ENCODE measurements at places on chromosomes 1 and 21.

DNA sequence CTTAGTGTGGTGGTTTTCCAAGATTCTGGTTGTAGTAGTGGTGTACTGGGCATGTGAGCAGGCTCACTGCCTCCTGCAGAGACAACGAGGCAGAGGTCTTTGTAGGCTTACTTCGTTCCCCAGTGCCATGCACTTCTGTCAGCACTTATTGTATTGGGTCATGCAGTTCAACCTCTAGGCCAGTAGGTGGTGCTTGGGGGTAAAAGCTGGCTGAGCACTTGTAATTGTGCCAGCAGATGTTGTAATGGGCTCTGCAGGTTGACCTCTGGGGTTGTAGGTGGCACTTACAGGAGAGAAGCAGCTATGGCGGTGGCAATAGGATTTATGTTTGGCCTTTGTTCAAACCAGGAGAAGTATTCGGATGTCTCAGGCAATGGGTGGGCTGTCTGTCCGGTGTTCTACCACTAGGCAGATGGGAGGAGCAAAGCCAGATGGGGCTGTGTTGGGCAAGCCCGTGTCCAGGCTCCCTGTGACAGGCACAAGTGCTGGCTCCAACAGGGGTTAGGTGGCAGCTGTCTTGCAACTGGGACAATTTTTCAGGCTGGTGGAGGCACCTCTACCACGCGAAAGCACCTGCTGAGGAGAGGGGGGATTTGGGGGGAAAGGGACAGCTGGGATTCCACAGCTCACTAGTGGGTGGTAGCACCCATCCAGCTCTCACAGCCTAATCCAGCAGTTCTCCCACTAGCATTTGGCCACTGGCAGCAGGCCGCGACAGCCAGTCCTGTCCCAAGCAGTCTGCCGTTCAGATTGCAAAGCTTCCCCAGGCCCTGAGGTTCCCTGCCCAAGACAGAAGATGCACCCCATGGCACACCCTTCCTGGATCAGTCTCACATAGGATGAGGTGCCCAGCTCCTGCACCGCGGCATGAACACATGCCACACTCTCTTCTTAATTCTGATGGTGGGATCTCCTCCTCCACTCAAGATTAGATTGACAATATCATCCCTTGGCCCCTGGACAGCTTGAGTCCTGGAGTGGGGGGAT is 274.5 kb downstream of the CTH start:
- peak; percentile 63 for DNase-seq

DNA sequence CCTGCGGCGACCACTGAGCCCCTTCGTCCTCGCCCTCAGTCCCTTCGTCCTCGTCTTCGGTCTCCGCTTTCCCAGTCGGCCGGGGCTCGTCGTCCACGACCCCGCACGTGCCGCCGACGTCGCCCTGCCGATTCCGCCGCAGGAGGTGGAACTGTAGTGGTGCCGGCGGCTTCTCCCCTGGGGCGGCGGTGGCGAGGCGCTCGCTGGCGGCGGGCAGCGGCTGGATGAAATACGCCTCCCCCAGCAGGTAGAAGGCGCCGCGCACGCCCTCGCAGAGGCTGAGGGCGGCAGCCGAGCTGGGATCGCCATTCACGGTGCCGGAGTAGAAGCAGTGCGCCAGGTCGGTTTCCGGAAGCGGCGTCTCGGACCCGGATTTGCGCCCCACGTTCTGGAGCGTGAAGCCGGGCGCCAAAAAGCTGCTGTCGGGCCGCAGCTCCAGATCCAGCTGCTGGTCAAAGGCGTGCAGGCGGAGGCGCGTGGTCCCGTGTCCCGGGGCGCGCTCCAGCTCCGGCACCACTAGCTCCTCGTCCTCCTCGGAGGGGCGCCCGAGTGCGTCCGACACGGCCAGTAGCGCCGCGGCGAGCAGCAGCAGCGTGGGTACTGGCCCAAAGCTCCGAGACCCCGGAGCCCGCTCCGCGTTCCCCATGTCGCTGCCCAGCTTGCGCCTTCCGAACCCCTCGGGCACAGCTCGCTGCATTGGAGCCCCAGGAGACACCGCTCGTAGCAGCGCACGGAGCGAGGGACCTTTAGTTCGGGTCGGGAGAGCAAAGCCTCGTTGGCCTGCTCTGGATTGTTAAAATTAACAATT is 747 bp downstream of the ADAMTS1 start:
- peak; percentile 58 for DNase-seq

GRCh38 chr1:31626223-31627207 is 9.0 kb downstream of the HCRTR1 start:
- DNase-seq = no peak

GRCh38 chr1:94917251-94917650 is 9.7 kb downstream of the CNN3 start:
- DNase-seq = no peak

DNA sequence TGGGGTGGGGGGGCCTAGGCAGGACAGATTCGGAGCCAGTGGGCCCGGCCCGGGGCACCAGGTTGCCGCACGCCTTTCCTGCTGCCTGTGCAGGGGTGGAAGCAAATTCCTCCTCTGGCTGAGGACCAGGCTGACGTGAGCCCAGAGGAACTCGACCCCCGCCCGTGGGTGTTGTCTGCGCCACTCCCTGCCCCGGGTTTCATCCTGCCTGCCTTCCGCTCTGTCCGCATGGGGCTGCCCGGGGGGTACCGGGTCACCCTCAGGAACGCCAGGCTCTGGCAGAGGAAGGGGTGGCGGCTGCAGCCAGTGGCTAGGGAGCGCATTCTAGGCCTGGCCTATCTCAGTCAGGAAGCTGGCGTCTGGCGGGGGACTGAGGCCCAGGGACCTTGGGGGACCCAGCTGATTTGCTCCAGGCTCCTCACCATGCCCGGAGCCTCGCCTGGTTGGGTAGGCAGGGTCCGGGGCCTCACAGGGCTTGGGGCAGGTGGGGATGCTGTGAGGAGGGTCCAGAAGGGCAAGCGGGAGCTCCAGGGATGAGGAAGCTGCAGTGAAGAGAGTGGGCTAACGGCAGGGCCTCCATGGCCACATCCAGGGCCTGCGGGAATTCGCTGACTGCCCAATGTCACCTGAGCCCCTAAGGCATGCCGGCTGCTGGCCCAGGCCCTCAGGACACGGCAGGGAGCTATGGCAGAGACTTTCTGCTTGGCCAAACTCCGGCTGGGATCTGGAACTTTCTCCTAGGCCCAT is 2.4 kb upstream of the IBA57 start:
- DNase-seq = peak; percentile 60

DNA sequence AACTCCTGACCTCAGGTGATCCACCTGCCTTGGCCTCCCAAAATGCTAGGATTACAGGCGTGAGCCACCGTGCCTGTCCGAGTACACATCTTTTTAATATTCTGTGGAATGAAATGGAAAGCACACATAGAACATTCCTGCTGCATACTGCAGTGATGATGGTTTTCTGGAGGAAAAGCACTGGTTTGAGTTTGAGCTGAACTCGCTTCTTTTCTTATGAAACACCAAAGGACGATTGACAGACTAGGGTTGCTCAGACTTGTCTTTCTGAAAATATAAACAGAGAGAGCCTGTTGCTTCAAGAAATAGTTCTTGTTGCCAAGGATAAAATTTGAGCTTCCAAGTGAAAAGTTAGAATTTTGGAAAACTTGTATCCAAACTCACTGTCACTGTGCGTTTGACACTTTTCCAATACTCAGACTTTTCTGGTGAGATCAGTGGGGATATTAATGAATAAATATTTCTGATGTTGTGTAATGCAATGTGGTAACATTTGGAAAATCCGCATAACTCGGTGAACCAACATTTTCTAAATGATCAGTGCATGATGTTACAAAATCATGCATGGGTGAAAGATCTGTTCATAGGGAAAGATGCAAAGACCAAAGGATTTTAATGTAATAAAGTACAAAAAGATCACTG is 15.0 kb upstream of the ERMAP start:
- DNase-seq = no peak

- no peak for DNase-seq
These were observed 8.4 kb downstream of the MMACHC start for GRCh38 chr1:45508295-45509151.

DNA sequence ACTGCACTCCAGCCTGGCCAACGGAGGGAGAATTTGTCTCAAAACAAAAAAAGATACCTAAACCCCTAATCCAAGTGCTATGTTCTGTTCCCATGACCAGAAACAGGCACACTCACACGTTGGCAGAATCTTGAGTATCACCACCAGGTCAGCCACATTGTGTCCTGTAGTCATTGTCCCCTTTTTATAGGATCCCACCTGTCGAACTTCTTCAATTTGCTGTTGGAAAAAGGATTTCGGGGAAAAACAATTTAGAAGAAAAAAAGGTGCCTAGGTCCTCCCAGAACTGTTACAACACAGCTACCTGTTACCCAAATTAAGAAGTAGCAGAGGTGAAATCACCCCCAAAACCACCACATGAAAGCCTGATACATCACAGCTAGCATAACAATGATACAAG is 3.4 kb downstream of the ILF2 start:
- no peak for DNase-seq

GRCh38 chr1:220407191-220407590 is 120.7 kb upstream of the MARK1 start:
- no peak for DNase-seq

GRCh38 chr1:246827396-246827795 is 103.2 kb downstream of the SCCPDH start:
- no peak for DNase-seq

DNA sequence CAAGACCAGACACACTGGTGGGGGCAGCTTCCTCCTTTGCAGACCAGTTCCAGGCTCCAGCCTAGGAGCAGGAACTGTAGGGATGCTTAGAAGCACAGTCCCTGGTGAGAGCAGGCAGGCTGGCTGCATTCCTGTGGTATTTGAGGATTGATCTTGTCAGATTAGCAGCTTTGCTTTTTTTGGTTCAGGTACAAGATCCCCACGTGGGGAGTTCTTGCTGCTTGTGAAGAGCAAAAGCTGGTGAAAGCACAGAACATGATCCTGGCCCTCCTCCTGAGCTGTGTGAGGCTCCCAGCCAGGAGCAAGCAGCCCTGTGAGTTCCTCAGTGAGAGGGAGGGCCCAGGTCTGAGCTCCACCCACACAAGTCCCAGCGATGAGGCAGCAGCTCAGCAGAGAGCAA is 75.3 kb upstream of the ARTN start:
- DNase-seq = peak; percentile 97

DNA sequence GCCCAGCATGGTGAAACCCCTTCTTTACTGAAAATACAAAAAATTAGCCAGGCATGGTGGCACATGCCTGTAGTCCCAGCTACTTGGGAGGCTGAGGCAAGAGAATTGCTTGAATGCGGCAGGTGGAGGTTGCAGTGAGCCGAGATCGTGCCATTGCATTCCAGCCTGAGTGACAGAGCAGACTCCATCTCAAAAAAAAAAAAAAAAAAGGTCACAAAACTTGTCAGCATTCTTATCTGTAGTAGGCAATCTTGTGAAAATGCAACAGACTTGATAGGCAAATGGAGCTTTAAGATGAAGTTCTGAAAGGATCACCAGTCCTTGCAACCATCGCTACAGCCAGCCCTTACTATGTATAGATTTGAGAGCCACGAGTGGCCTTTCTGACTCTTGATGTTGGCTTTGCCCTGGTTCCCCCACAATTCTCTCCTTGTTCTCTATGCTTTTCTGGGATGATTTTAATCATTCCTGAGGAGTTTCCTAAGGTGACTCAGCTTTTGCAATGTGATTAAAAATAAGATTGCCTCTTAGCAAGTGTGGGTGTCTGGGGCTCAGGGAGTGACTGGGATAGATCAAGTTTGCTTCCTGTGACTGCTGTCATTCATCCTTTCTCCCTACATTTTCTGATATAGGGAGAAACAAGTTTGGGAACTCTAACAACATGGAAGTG is 7.1 kb upstream of the MAP1LC3C start:
- peak; percentile 15 for DNase-seq

GRCh38 chr21:39715804-39716397 is 29.1 kb upstream of the IGSF5 start:
- DNase-seq = peak; percentile 46

DNA sequence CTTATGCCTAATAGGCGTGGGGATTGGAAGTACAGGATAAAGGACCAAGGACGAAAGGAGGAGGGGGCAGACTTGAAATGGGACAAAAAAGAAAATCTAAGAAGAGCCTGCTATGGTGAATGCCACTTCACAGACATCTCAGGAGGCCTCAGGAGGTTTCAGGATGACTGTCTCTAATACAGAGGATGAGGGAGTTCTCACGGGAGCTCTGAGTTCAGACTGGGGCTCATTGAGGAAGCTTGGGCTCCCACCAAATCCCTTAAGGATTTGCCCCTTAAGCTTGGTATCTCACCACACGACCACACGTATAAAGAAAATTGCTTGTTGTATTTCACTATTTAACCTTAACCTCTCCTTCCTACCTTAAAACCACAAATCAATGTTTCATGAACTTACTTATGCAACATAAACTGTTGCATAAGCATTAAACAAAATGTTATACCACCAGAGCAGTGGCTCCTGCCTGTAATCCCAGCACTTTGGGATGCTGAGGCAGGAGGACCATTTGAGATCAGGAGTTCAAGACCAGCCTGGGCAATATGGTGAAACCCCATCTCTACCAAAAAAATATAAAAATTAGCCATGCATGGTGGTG is 12.4 kb downstream of the SLC30A1 start:
- DNase-seq = no peak

DNA sequence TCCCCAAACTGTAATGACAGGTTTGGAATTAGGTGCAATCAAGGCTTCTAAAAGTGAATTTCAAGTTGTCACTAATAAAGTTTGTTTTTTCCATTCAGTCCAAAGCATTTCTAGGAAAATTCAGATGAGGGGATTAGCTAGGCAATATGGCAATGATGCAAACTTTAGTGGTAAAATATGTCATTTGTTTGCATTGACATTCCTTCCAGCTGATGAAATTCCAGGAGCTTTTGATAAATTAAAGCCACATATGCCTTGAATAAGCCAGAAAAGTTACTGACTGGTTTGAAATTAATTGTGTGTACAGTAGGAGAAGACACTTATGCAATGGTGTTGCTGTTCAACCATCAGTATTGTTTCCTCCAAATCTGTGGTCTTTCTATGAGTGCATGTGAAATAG is 57.8 kb downstream of the MROH9 start:
- DNase-seq = peak; percentile 61

DNA sequence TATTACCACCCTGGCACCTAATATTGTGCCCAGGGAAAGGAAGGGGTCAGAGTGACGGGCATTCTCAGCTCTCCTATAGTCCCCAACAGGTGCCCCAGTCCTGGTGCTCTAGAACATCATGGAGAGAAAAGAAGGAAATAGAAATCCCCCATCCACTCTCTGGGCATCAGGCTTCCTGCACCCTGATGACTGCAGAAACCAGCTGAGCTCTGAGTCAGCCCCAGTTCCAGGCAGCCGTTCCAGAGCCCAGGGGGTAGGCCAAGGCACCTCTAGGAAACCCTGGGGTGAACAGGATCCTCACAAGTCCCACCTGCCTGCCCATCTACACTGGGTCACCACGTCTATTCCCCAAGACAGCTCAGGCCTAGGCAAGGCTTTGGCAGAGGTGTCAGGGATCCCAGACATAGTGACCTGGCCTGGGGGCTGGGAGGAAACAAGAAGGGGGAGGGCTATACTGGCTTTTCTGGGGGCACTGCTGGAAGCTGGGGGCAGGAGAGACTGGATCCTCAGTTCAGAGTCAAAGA is 709 bp downstream of the NECTIN4 start:
- no peak for DNase-seq

- DNase-seq = peak; percentile 47
These were observed 7.6 kb downstream of the EPHX4 start for GRCh38 chr1:92037400-92037799.
